PC-3 (cell line): ENCODE measurements at places on chromosomes 3 and 15. TPM values are rescaled to one million over a fixed set of nuclear protein-coding genes. Genes with fewer than 3 reads are reported as not detected.
A peak's percentile ranks its signal among the peaks of the same experiment; 100 is the strongest.

Gene TOPAZ1
- total RNA-seq, result not detected in 2 replicates

Gene RPL39L
- total RNA-seq, result 155 and 175 TPM in 2 replicates

Gene SPRED1
- total RNA-seq, result 39.7 and 42.3 TPM in 2 replicates

Gene GHSR
- total RNA-seq, result not detected in 2 replicates

Gene GOLGA8H
- 0.84 and 1.0 TPM in 2 replicates for total RNA-seq

Gene MNS1
- 2.6 and 4.3 TPM in 2 replicates for total RNA-seq

Gene NEK10
- 0.98 and 1.7 TPM in 2 replicates for total RNA-seq

Gene LTK
- total RNA-seq, result 0.07 and 0.29 TPM in 2 replicates

Gene GPR149
- not detected in 2 replicates for total RNA-seq

DNA sequence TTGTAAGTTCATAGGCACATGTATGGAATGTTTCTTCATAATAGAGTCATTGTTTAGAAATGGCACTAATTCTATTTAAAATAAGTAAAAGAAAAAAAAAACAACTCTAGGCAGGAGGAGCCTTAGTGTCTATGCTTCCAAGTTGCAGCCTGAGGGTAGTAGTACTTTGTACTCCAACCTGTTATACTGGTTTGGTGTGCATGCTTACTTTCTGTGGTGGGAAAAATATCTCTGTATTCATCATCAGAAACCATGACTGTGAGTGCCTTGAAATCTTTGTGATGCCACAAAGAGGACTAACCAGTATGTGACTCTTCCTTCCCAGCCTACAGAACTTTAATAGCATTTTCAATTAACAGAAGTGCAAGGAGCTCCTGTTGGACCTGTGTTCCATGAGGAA is 4.4 kb downstream of the NAALADL2 start:
- peak; percentile 97 for DNase-seq

DNA sequence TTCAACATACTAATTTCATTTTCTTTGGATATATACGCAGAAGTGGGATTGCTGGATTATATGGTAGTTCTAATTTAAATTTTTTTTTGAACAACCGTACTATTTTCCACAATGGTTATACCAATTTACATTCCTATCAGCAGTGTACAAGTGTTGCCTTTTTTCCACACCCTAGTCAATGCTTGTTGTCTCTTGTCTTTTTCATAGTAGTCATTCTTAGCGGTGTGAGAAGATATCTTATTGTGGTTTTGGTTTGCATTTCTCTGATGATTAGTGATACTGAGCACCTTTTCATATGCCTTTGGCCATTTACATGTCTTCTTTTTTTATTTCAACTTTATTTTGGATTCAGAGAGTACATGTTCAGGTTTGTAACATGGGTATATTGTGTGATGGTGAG is 153.1 kb downstream of the IL5RA start:
- no peak for DNase-seq

DNA sequence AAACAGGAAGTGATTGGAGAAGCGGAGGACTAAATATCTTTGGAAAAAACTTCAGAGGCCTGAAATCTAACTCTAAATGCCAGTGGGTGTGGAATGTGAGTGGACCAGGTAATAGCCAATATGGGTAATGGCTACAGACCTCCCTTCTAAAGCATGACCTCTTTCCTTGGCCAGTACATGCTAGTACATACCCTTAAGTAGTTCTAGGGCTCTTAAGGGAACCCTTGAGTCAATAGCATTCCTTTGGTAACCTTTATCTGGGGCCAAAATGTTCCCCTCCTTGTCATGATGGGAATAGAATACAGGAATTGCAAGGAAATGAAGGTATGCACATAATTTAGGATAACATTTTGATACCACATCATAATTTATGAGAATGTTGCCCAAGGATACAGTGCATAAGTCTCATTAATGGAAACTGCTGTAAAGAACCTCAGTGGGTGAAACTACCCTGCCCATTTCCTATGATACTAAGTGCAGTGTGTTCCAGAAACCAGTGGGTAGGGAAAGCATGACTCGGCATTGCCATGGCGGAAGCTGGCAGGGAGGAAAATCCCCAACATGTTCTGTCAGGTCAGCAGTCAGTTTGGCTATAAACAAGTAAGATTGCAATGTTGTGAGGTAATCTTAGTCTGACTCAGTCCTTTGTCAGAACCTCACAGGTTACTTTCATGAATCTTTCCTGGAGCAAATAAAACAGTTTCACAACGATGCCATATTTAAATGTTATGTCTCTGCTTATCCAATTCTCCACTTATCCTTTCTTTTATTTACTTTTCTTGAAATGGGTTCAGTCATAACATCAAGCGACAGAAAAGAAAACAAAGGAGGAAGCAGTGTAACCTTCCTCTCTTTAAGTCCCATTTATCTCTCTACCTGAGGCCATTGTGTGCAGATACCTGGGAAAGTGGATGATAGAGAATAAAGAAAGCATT is 23.5 kb upstream of the RAP2B start:
- DNase-seq, result peak; percentile 98

- DNase-seq, result no peak
Measured at GRCh38 chr3:38457111-38458003, 3.7 kb downstream of the ACVR2B start.

- DNase-seq, result no peak
Measured at GRCh38 chr15:99333413-99333812, 82.1 kb downstream of the LRRC28 start.

DNA sequence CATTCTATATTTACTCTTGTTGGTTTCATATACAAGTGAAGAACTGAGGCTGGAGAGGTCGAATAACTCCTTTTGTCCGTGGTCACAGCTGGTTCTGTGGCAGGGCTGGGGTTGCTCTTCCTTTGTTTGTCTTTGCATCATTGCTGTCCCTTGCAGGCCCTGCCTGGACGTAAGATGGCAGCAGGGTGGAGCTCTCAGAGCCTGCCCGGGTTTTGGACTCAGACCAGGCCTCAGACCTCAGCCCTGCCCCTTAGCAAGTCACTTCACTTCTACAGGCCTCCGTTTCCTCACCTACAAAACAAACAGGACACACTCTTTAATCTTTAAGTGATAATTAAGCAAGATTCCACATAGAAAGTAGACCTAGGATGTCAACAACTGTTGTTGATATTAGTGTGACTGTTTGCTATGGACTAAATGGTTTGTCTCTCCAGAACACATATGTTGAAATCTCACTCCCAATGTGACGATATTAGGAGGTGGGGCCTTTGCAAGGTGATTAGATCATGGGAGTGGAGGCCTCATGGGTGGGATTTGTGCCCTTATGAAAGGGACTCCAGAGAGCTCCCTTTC is 65.6 kb upstream of the PLXNA1 start:
- DNase-seq, result no peak

DNA sequence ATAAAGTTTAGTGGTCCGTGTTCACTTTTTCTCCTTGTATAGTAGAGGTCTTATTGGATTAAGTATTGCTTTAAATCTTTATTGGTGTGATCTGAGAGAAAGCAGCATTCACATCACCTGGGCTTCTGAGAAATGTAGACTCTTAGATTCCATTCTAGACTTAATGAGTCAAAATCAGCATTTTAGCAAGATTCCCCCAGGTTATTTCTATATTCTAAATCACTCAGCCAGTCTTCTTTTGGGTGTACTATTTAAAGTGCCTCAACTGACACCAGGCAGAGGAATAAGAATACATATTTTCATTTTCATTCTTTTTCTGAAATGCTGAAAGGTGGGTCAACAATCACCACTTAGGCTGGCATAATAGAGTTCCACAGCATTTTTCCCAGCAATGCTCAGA is 481.7 kb downstream of the TUSC7 start:
- DNase-seq, result no peak

GRCh38 chr3:148697306-148698189 is at the start of gene AGTR1:
Gene AGTR1, plus strand, starts transcription at chr3:148697903. Its CDS starts 43,133 bp downstream, at chr3:148741036.
- DNase-seq, result no peak

DNA sequence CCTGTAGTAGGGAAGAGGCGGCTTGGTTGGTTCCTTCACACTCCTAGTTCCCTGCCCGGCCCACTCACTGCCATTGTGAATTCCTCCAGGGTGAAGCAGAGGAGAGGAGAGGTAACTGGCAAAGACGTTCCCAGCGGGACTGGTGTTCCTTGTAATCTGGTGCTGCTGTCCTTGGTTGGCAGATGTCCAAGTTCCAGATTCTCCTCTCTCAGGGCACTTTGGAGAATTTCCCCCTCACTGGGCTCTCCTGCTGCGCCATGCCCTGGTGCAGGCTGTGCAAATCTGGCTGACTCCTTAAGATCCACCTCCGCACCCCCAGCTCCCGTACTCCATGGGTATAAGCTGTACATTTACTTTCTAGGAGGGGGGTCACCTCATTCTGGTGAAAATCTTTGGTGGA is 37.3 kb downstream of the THSD4 start:
- no peak for DNase-seq

DNA sequence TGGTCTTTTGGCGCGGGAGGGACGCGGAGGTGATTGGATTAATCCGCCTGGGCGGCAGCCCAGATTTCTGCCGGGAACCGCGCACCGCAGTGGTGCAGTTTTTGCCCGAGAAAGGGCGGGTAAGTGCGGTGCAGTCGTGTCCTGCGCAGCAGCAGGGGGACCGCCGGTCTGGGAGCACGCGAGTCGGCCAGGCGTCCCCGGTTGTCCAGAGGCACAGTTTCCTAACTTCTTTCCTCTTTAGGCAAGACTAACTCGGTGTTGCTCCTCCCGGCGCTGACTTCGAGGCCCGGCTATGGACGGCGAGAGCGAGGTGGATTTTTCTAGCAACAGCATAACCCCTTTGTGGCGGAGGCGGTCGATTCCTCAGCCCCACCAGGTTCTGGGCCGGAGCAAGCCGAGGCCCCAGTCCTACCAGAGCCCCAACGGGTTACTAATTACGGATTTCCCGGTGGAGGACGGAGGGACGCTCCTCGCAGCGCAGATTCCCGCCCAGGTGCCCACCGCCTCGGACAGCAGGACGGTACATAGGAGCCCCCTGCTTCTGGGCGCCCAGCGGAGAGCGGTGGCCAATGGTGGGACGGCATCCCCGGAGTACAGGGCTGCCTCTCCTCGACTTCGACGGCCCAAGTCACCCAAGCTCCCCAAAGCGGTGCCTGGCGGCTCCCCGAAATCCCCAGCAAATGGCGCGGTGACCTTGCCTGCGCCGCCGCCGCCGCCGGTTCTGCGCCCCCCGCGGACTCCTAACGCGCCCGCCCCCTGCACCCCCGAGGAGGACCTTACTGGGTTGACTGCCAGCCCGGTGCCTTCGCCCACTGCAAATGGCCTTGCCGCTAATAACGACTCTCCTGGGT is 736 bp downstream of the ARHGEF26 start:
- DNase-seq, result peak; percentile 44

DNA sequence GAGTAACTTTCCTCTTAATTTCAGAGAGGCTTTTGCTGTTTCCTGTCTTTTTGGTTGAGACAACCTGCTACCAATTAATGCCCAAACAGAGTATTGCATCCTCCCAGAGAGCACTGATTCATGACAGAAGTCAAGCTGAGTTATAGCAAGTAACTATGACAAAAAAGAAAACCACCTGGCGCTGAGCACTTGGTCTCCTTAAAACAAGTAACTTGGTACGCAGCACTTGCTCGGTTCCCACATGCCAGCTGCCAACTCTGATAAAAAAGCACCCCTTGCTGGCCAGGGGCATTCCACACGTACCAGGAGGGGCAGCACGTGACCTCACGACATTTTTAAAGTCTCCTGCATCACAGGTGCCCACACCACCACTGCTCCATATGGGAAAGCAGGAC is 13.5 kb upstream of the MYO5C start:
- DNase-seq, result no peak

DNA sequence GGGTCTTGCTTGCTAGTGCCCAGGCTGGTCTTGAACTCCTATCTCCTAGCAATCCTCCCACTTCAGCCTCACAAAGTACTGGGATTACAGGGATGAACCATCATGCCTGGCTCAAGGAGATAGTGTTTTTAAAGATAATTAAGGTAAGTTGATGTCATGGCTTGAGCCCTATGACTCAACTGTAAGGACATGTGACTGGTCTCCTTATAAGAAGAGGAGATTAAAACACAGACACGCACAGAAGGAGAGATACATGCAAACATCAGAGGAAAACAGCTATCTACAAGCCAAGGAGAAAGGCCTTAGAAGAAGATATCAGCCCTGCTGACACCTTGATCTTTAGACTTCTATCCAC is 220.4 kb upstream of the GADL1 start:
- no peak for DNase-seq

GRCh38 chr3:15405448-15406050 is 21.8 kb downstream of the METTL6 start:
- peak; percentile 72 for DNase-seq

DNA sequence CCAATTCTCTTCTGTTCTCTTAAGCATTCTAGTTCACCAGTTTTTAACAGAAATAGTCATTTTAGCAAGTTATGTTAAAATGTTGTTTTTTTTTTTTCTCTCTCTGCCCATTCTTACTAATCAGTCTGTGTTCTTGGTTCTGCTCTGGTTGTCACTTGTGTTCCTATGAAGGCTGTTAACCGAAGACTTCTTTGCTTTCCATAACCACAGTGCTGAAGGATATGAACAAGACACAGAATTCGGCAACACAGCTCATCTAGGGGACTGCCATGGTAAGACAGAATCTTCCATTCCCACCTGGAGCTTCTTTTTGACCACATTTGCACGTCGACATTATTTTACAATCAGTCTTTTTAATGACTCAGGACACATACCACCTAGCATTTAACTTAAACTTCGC is 49.1 kb downstream of the SEMA6D start:
- DNase-seq, result no peak

DNA sequence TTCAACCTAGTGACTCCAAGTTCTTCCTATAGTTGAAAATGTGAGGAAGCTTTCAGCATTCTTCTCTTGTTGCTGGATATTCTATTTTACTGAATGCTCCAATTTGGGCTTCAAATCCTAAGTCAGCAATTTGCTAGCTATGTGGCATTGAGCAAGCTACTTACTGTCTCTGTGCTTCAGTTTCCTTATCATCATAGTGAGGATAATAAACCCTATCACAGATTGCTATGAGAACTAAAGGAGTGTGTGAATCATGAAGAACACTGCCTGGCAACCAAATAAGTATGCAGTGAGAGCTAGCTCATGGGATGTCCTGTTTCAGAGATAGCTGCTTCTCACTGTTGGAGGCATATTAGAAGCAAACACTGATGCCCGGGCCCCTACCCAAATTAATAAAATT is 163.8 kb upstream of the CDIN1 start:
- DNase-seq, result no peak

DNA sequence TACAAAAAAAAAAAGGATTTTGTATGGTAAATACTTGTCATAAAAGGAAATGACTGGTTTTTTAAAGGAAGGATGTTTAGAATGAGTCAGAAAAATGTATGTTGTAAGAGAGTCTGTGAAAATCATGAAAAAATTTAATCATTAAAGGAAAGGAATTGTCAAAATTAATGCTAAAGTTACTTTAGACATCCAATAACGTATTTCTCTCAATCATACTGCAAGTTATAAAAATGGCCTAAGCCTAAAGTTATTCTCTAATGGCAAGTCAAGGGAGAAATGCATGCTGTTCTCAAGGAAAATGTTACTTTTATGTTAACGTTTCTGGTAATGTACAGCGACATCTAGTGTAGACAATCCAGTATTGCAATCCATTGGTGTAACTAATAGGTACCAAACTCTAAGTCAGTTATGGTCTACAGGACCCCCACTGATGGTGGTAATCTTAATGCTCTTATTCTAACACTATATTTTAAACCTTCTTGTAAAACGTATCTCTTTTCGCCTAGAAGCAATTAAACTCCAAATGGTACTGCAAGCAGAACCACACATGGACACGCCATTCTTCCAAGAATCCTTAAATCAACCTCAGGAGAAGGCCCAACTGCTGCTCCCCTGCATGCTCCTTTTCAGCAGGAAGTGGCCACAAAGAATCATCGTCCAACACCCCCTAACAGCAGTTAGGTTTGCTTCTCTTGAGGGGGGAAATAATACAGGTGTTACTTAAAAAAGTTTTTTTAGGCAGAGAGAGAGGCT is 35.2 kb downstream of the NCEH1 start:
- peak; percentile 88 for DNase-seq

GRCh38 chr15:34691034-34691433 is 63.8 kb downstream of the GJD2 start:
- DNase-seq, result peak; percentile 8

- DNase-seq, result no peak
Measured at GRCh38 chr3:174247687-174248152, 611.4 kb upstream of the NAALADL2 start.
